CD8-positive, alpha-beta memory T cell (primary cell): ENCODE measurements at places on chromosomes 1 and 21.

- DNase-seq: no peak
Observed at GRCh38 chr1:169577981-169578738, 8.1 kb downstream of the F5 start.

GRCh38 chr1:107291987-107292386, 151.1 kb downstream of the NTNG1 start:
- no peak for DNase-seq

DNA sequence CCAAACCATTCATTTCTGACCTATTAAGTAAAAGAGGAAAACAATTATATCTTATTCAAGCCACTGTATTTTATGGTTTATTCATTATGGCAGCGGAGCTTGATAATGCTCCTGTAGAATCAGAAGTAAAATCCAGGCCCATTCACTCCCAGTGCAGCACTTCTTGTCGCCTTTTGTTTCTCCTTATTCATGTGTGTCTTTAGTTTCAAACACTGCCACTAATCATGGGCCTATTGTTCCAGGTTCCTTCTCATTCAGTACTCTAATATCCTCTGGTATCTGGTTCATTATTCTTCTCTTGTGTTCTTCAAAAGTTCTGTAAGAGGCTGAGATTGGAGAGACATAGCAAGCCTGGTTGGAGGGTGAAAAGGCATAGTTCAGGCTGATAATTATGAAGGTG, 218.3 kb downstream of the LRRIQ3 start:
- DNase-seq: no peak

DNA sequence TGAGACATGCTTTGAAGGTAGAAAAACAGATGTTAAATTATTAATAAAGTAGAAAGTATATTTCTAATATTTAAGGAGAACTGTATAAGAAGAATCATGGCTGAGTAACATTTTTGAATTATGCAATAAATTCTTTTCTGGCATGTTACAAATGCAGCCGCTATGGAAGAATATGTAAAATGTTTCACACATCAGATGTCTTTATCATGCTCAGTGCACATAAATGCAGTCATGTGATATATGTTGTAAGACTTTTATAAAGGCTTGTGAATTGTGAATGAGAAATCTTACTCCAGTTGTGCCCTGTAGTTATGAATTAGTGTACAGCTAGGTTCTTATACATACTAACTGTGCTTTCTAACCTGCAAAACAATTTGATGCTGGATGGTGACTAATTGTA, 53.5 kb downstream of the LRRC8B start:
- DNase-seq: no peak
